Activated CD4-positive, alpha-beta memory T cell treated with anti-CD3 and anti-CD28 coated beads, Interleukin-2, amount 10 ng/mL, durations not matched to agents 7 days and 5 days (primary cell): ENCODE measurements at places on chromosomes 12 and 14.

DNA sequence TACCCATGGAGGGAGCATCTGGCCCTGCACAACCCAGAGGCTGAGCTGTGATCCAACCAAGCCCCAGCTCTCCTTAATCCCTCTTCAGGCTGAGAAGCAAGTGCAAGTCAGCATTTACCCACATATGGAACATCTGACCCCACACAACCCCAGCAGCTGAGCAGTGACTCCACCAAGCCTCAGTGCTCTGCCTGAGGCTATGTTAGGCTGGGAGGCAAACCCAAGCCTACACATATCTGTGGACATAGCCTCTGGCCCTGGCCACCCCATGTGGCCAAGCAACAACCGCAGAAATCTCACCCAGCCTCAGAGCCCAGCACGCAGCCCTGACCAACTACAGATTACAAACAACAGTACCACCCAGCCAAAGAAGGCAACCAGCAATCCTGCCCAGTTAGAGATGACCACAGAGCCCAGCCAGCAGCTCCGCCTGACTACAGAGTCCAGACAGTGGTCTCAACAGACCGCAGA lies 142.8 kb downstream of the NUAK1 start:
- H3K4me1 ChIP-seq = no peaks in the 10 kb centered on the region
- peaks cover 9% of the 10 kb centered on the region for H3K27me3 ChIP-seq
- DNase-seq = no peak
- H3K4me3 ChIP-seq = no peak overlapping the region

DNA sequence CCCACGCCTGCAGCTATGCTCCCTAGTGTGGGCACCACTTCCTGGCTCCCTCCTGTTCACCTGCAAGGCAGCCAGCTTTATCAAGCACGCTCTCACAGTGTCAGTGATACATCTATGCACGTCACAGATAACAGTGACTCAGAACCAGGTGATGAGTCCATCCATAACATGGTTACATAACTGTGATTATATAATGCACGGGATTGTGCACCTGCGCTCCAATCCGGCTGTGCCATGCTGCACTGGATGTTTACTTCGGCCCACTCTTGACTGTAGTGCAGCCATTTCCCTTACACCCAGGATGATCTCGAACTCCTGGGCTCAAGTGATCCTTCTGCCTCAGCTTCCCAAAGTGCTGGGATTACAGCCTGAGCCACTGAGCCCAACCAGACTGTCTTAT lies 38.4 kb upstream of the CEP83 start:
- no peaks in the 10 kb centered on the region for H3K36me3 ChIP-seq
- DNase-seq = no peak
- no peak overlapping the region for H3K27ac ChIP-seq
- peaks cover 7% of the 10 kb centered on the region for H3K27me3 ChIP-seq
- no peak overlapping the region for H3K4me3 ChIP-seq

DNA sequence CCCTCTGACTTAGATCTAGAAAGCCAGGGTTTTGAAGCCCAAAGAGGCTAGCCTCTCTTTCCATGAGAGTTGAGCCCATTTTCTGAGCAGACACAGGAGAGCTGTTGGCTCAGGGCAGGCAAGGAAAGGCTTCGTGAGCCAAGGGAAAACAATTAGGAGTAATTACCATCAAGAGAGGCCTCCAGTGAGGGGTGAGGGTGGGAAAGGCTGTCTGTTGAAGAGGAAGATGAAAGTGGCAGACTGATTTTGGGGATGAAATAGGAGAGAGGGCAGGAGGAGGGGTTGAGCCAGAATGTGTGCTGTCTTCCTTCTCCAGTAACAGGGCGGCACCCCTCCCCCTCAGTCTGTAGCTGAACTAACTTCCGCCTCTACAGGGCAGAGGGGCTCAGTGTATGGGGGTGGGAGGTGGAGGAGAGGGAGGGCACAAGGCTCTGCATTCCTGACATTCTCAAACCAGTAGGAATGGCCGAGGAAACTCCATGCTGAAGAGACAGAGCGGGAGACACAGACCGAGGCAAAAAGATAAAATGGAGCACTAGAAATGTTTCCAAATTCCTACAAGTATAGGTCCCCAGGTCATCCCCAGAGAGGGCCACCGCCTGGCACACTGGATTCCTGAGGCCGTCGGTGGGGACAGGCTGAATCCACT lies 33.1 kb upstream of the COL2A1 start:
- peaks cover 6% of the 10 kb centered on the region for H3K4me1 ChIP-seq
- no peak overlapping the region for H3K4me3 ChIP-seq
- H3K27ac ChIP-seq = no peak overlapping the region
- no peak for DNase-seq
- H3K36me3 ChIP-seq = peaks cover 4% of the 10 kb centered on the region

DNA sequence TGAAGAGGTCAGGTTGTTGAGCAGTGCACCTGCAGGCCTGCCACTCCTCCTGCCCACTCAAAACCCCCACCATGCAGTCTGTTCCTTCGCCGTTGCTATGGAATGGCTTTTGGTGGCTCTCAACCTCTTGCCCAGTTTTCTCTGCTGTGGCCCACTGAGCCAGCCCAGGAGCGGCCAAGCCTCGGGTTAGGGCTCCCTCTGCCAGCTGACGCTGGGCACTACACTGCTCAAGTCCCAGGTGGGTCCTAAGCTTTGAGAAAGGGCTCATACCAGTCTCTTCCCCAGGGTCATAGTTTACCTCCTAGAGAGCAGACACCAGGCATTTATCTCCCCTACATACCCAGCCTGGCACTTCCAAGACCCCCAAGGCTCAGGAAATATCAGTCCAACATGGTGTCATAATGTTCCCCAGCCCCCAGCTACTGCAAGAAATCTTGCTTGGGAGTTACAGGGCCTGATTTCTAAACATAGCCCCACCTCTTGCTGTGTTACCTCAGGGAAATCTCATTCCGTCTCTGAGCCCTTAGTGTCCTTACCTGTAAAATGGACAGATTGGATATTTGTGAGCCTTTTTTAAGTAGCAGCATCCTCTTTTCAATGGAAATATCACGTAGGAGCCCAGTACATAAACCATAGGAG lies 59.4 kb downstream of the TSPAN11 start:
- no peaks in the 10 kb centered on the region for H3K27me3 ChIP-seq
- no peak overlapping the region for H3K27ac ChIP-seq
- DNase-seq = peak; percentile 24
- H3K4me1 ChIP-seq = no peaks in the 10 kb centered on the region

DNA sequence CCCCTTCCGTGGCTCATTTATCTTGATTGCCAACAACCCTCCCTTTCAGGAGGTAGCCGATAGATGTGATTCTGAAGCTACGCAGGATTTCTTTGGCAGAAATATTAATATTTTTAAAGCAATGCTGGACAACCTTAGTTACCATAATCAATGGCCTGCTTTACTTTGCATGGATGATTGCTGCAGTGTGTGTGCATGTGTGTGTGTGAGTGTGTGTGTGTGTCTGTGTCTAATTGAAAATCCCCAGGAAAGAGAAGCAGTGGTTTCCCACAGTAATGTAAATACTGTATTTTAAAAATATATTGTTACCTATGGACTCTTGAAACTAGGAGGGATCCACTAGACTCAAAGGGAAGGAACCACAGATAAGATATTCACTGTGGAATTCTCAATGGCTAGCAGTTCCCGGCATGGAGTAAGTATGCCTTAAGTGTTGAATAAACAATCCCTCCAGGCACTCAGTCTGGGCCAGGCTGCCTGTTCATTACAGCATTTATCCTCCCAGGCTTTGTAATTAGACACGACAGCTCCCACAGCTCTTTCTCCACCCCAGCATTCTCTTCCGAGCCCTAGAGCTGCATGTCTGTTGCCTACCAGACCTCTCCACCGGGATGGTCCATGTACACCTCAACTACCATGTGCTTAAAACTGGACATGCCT lies 22.5 kb upstream of the C14orf132 start:
- H3K4me3 ChIP-seq = no peak overlapping the region
- H3K36me3 ChIP-seq = peaks cover under 1% of the 10 kb centered on the region
- no peak overlapping the region for H3K27ac ChIP-seq
- peaks cover 14% of the 10 kb centered on the region for H3K27me3 ChIP-seq
- H3K4me1 ChIP-seq = no peaks in the 10 kb centered on the region

GRCh38 chr12:91327131-91327530 lies 144.5 kb upstream of the DCN start:
- no peak overlapping the region for H3K27ac ChIP-seq
- peaks cover 6% of the 10 kb centered on the region for H3K27me3 ChIP-seq
- no peak for DNase-seq
- no peaks in the 10 kb centered on the region for H3K4me1 ChIP-seq

DNA sequence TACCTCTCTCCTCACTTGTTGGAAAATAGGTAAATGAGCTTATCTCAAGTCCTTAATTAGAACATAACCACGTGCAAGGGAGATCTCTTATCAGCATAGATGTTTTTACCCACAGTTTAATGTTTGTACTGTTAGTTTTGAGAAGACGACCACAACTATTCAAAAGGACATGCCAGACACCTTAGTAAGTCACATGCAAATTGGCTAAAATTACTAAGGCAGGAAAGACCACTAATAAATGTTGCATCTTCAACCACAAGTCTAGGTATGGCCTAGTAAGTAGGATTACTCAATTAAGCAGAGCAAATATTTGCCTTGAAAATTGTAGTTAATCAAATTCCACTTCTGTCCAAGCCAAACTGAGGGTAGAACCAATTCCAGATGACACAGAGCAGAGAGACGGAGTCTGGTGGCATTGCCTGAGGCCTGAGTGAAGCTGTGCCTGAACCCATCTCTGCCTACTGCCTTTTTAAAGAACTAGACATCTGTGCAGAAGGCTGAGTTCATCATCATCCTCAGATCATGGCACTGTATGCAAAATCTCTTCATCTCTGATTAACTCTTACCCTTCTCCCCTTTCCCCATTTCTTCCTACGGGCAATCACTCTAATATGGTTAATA lies 29.7 kb upstream of the CHST11 start:
- H3K36me3 ChIP-seq = peaks cover 4% of the 10 kb centered on the region
- H3K4me1 ChIP-seq = no peaks in the 10 kb centered on the region
- no peak overlapping the region for H3K4me3 ChIP-seq

GRCh38 chr12:94507455-94507854 lies 47.8 kb upstream of the CEP83 start:
- H3K4me3 ChIP-seq = no peak overlapping the region
- DNase-seq = no peak
- no peaks in the 10 kb centered on the region for H3K4me1 ChIP-seq
- H3K36me3 ChIP-seq = no peaks in the 10 kb centered on the region

GRCh38 chr14:94748667-94749347 lies 21.1 kb downstream of the GSC start:
- H3K4me1 ChIP-seq = no peaks in the 10 kb centered on the region
- no peak overlapping the region for H3K4me3 ChIP-seq
- no peaks in the 10 kb centered on the region for H3K27me3 ChIP-seq
- H3K36me3 ChIP-seq = no peaks in the 10 kb centered on the region

- peak overlapping the region; percentile 94 for H3K4me3 ChIP-seq
- H3K4me1 ChIP-seq = peaks cover 56% of the 10 kb centered on the region
- H3K27me3 ChIP-seq = peaks cover 6% of the 10 kb centered on the region
- H3K36me3 ChIP-seq = no peaks in the 10 kb centered on the region
These were observed 104.0 kb upstream of the BCAT1 start for GRCh38 chr12:25052914-25053211.

GRCh38 chr12:45893240-45893639 lies 97.1 kb downstream of the SCAF11 start:
- no peak overlapping the region for H3K4me3 ChIP-seq
- peaks cover 20% of the 10 kb centered on the region for H3K4me1 ChIP-seq
- no peak for DNase-seq
- peaks cover 58% of the 10 kb centered on the region for H3K36me3 ChIP-seq
- H3K27me3 ChIP-seq = no peaks in the 10 kb centered on the region

GRCh38 chr12:112852127-112852526 lies 54.6 kb upstream of the OAS1 start:
- H3K27ac ChIP-seq = no peak overlapping the region
- H3K27me3 ChIP-seq = peaks cover 21% of the 10 kb centered on the region
- H3K4me3 ChIP-seq = no peak overlapping the region
- H3K4me1 ChIP-seq = no peaks in the 10 kb centered on the region
- H3K36me3 ChIP-seq = no peaks in the 10 kb centered on the region

- H3K27ac ChIP-seq = no peak overlapping the region
- no peaks in the 10 kb centered on the region for H3K27me3 ChIP-seq
- H3K4me3 ChIP-seq = no peak overlapping the region
- no peaks in the 10 kb centered on the region for H3K4me1 ChIP-seq
- DNase-seq = no peak
- peaks cover 45% of the 10 kb centered on the region for H3K36me3 ChIP-seq
These were observed 50.8 kb downstream of the SLC16A7 start for GRCh38 chr12:59646636-59647035.
